ENCODE measurements at places on chromosomes 12 and 14.
A peak's percentile ranks its signal among the peaks of the same experiment; 100 is the strongest.

GRCh38 chr14:51963286-51963685 is 26.1 kb upstream of the RTRAF start:
- no peak for DNase-seq

DNA sequence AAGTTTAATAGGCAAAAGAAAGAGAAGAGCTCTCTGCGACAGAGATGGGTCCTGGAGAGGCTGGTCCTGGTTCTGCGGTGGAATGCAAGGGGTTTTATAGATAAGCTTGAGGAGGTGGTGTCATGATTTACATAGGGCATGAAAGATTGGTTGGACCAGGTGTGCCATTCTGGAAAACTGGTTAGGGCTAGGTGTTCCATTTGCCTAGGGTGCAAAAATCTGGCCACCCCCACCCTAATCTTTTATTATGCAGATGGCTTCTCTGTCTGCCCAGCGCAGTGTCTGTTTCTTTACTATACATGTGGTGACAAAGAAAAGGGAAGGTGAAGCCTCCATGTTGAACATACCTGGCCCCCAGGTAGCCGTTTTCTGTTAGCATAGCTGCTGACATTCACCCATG is 65.4 kb downstream of the ERC1 start:
- no peak for DNase-seq

DNA sequence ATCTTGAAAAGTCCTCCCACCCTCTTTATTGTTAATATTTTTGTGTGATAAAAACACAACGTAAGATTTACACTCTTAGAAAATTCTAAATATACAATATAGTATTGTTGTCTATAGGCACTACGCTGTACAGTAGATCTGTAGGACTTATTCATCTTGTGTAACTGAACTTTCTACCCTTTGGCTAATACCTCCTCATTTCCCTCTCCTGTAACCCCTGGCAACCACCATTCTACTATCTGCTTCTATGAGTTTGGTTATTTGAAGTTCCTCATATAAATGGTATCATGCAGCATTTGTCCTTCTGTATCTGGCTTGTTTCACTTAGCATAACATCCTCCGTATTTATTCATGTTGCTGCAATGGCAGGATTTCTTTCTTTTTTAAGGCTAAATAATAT is 5.2 kb upstream of the CLEC9A start:
- DNase-seq = no peak

- no peak for DNase-seq
Measured at GRCh38 chr12:102625819-102626218, 145.5 kb upstream of the IGF1 start.

DNA sequence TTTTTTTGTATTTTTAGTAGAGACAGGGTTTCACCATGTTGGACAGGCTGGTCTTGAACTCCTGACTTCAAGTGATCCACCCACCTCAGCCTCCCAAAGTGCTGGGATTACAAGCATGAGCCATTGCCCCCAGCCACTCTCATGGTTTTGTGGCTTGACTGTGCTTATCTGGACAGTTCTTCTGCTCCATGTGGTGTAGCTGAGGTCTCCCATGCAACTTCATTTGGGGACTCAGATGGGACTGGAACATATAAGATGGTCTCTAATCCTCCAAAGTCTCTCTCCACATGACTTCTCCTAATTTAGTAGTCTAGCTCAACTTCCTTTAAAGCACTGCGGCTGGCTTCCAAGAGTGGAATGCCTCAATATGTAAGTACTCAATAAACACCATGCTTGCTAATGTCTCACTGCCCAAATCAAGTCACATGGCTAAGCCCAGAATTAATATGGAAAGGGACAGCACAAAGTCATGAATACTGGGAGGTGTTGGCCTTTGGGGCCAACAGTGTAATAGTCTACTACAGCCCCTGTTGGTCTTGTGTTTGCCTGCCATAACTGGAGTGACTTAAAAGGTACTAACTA is 7.4 kb downstream of the INHBC start:
- DNase-seq = no peak

- DNase-seq = no peak
Measured at GRCh38 chr14:61215222-61216020, 65.7 kb downstream of the TMEM30B start.

DNA sequence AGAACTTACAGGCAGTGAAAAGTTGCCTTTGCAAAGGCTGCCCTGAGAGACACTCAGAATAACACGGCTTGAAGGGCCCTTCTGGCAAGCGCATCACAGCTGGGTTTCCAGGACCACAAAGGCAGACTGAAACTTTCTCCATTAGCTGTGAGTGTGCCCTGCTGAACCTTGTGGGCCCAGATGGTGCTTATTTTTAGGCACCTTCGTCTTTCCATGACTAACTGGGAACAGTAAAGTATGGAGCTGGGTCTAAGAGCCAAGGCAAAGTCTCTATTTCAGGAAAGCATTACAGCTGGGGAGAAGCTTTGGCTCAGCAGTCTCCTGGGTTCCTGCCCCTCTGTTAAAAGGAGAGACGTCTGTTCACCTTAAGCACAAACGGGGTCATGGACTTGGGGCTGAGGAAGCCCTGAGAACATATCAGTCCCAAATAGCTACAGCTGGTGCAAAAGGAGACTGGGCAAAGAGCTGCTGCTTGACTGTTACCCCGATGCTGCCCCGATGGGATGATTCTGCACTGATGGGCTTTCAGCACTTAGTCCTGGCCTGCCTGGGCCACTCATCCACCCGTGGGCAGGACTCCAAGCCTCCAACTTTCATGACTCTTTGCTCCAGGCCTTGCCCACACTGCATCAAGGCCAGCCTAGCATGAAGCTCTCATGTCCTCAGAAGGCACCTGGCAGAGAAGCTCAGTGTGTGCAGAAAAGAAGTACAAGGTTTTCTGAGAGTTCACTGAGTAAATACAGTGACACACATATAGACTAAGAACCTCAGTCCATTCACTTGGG is 248.3 kb downstream of the PHLDA1 start:
- no peak for DNase-seq

DNA sequence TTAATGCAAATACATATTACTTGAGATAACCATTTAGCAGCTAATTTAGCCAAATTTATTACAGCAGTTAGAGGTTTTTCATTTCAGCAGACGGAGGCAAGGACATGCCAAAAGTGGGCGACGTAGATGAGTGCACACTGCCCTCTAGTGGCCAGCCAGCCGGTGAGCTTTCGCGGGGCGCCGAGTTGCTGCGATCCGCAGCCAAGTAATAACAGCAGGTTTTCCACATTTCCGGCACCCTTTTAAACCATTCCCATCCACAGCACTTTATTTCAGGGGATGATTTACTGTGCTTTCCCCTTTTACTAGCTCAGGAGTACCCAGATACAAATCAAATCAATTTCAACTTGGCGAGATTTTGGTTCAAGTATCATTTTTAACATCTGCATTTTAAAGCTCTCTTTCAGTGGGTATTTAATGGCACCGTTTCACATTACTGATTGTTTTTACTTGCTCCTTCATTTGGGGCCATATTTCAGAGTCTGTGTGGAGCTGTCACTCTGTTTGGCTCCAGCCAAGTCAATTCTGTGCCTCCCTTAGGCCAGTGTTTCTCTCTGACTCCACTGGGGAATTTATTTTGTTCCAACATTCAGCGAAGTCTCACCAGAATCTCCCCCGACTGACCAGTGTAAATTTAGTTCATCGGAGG is 158.0 kb downstream of the EGLN3 start:
- DNase-seq = peak; percentile 82

DNA sequence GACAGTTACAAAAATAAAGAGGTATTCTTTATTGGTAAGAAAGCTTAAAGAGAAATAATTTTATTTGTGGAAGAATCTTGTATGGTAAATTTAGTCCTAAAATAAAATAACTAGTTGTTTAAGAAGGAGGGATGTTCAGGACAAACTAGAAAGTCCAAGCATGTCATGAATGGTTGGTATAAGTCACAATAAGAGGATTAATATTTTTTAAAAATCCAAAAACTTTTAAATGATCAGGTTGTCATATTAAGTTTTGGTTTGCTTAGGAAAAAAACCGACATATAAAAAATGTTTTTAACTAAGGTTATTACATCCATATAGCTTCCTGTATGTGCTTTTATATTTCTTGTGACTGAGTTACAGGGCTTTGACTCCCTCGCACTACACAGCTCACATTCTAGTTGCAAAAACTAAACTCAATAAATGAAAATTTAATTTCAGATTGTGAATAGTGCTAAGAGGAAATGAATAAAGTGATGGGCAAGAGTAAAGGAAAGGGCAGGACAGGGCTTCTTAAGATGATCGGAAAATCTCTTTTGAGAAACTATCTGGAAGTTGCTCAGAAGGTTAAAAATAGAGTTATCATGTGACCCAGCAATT is 80.7 kb upstream of the METAP2 start:
- no peak for DNase-seq

GRCh38 chr14:57822081-57822480 is 43.8 kb downstream of the SLC35F4 start:
- no peak for DNase-seq

Measured in dorsolateral prefrontal cortex (tissue), 122 donors.